ENCODE measurements at places on chromosomes 3 and 15. TPM values are rescaled to one million over a fixed set of nuclear protein-coding genes. Genes with fewer than 3 reads are reported as not detected.

The IGSF11 gene
- total RNA-seq, result 8.9 TPM

The P2RY13 gene
- total RNA-seq, result 1.5 TPM

The NR2E3 gene
- not detected for total RNA-seq

The ATP8B4 gene
- total RNA-seq, result 4.4 TPM

The CKMT1B gene
- total RNA-seq, result 6.9 TPM

The VPS18 gene
- 21.6 TPM for total RNA-seq

The FBXL2 gene
- total RNA-seq, result 43.8 TPM

The CPLX3 gene
- 0.49 TPM for total RNA-seq

The SEMA7A gene
- total RNA-seq, result 25.8 TPM

Measured in temporal lobe (tissue), 4 donors.